Mammary microvascular endothelial cell (primary cell): ENCODE measurements at places on chromosomes 2 and 18. TPM values are rescaled to one million over a fixed set of nuclear protein-coding genes. Genes with fewer than 3 reads are reported as not detected.

SNRNP27 gene
- total RNA-seq: 48.5 and 55.8 TPM in 2 replicates

PMAIP1 gene
- total RNA-seq: 25.0 and 29.7 TPM in 2 replicates

FMNL2 gene
- 28.1 and 31.1 TPM in 2 replicates for total RNA-seq

INSIG2 gene
- 10.9 and 12.3 TPM in 2 replicates for total RNA-seq

RAPGEF4 gene
- 7.2 and 12.8 TPM in 2 replicates for total RNA-seq

UBXN2A gene
- total RNA-seq: 9.9 and 17.1 TPM in 2 replicates

RAX gene
- total RNA-seq: not detected in 2 replicates

KCNF1 gene
- total RNA-seq: 0.20 and 0.33 TPM in 2 replicates

UGT1A10 gene
- total RNA-seq: not detected in 2 replicates

PROM2 gene
- total RNA-seq: under 0.01 TPM in 1 of 2 replicates, not detected in the other

RSAD2 gene
- 15.7 and 16.4 TPM in 2 replicates for total RNA-seq

RHOB gene
- 246 and 257 TPM in 2 replicates for total RNA-seq

PTCD3 gene
- total RNA-seq: 48.6 and 56.4 TPM in 2 replicates

TLX2 gene
- not detected in 2 replicates for total RNA-seq
